ENCODE measurements at places on chromosomes 4 and X.
A peak's percentile ranks its signal among the peaks of the same experiment; 100 is the strongest.

DNA sequence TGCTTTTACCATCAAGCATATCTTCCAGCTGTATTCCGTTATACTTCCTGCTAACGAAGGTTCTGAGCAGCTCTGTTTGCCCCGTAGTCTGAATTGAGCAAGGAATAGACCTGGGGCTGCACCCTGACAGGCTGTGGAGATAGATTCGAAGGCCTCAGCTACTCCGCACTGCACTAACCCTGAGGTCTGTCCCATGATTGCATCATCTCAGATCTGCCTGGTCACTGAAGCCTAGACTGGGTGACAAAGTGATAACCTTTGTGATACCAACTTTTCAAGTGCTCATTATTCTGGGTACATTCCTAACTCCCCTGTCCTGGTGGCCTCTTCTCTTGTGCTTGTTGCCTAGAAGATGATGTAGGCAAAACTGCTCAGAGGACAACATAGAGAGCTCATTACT lies 29.9 kb upstream of the PGRMC1 start:
- no peak for DNase-seq

DNA sequence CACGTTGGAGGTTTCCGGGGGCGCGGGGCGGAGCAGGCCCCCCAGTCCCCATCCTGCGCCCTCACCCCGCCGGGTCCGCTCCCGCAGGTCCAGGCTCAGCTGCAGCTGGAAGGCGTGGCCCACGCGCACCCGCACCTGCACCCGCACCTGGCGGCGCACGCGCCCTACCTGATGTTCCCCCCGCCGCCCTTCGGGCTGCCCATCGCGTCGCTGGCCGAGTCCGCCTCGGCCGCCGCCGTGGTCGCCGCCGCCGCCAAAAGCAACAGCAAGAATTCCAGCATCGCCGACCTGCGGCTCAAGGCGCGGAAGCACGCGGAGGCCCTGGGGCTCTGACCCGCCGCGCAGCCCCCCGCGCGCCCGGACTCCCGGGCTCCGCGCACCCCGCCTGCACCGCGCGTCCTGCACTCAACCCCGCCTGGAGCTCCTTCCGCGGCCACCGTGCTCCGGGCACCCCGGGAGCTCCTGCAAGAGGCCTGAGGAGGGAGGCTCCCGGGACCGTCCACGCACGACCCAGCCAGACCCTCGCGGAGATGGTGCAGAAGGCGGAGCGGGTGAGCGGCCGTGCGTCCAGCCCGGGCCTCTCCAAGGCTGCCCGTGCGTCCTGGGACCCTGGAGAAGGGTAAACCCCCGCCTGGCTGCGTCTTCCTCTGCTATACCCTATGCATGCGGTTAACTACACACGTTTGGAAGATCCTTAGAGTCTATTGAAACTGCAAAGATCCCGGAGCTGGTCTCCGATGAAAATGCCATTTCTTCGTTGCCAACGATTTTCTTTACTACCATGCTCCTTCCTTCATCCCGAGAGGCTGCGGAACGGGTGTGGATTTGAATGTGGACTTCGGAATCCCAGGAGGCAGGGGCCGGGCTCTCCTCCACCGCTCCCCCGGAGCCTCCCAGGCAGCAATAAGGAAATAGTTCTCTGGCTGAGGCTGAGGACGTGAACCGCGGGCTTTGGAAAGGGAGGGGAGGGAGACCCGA lies 14.0 kb downstream of the SHOX start:
- no peak for DNase-seq

DNA sequence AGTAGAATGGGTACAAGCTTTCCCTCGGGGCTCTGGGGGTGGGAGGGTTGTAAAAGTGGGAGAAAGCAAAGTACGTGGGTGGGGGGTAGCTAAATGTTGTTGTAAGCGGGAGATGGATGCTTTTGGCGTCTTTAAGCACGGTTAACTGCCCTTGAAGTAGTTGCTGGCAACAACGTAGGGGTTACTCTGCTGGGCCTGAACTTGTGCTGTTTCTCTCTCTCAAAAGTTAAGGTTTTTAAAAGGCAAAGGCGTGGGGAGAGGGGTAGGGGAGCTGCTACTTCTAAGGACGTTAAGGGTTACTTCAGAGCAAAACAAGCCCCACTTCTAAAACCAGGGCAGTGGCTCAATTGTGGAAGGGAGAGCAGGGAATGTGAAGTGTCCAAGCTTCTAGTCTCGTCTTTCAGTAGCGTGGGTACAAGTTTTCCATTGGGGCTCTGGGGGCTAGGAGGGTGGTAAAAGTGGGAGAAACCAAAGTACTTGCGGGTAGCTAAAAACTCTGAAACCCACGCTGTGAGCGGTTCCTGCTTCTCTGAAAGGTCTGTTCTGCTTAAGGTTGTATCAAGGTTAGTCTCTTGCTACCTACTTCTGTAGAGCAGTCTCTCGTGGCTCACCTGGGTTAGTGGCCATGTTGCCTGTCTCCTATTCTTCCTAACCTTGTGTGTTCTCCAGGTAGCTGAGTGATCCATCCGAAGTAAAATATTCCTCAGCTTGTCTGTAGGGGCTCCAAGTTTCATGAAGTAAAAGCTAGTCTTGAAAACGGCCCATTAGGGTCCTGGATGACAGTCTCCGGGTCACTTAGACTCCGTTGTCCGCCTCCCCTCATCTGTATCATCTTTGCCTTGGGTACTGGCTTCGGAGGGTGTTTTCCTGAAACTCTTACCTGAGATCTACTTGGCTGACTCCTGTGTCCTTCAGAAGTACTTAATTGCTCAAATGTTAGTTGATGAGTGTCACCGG lies 1.7 kb upstream of the WDR1 start:
- DNase-seq: no peak

GRCh38 chr4:110152386-110152785 lies 46.0 kb downstream of the ELOVL6 start:
- no peak for DNase-seq

GRCh38 chrX:19198473-19198872 lies 76.2 kb upstream of the ADGRG2 start:
- DNase-seq: no peak

- DNase-seq: peak; percentile 27
Observed at GRCh38 chrX:102651242-102652011, at the start of gene GPRASP1. Gene GPRASP1 (plus strand): TSS chrX:102651483. CDS start chrX:102653914, 2,431 bp downstream.

GRCh38 chr4:86223472-86223871 lies 136.4 kb downstream of the MAPK10 start:
- DNase-seq: no peak

- no peak for DNase-seq
Observed at GRCh38 chrX:41273638-41274037, 60.3 kb upstream of the DDX3X start.

DNA sequence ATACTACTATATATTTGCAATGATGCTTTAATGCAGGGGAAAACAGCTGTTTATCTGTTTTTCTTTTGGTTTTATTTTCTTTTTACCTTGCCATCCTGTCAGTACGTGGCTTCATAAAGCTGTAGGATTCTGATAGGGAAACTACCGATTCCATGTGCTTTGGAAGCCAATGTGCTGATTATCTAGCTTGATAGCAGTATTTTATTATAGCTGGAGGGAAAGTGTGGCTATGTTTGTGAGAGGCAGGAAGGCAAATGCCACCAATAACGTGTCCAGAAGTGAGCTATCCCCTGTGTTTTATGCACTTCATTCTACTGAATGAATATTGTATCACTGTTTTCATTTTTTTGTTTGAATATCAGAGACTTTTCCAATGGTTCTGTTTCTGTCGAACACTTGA lies 43.7 kb downstream of the IL15 start:
- no peak for DNase-seq

DNA sequence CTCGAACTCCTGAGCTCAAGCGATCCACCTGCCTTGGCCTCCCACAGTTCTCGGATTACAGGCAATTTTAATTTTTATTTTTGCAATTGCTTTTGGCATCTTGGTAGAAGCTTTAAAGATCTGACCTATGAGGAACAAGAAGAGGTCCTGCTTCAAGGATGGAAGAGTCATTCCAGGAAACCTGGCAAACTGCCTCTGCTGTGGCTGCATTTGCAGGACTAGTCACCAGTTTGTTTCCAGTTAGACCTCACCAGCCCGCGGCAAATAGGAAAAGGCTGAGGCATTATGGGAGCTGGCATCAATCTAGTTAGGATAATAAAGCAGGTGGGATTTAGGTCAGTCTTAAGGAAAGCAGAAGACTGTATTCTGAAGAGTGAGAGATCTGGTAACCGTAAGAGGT lies 51.9 kb upstream of the LAS1L start:
- no peak for DNase-seq

DNA sequence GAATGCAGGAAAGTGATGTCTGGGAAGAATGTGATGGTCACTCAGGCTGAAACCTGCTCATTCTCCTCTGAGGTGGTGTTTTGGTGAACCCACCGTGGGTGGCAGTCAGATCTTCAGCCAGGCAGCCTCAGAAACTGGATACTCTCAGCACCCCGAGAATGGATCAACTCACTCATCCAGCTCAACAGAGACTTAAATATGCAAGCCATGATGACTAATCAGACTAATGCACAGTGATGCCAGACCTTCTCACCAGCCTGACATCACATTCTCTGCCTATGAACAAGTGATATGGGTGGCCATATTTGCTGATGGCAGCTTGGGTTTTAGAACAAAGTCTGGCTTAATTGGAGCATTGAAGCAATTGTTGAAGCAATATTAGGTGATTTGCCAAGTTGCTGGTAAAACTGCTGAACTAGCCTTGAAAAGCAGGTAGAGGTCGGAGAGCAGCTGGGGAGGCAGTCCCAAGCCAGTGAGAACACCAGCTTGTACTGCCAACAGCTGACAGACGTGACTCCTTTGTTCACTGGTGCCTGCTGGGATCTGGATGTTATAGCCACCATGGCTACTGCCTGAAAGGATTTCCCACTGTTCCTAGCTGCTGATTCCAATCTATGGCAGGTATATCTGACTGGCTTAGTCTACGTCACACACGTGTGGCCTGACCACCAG lies 608.1 kb downstream of the MID1IP1 start:
- DNase-seq: no peak

DNA sequence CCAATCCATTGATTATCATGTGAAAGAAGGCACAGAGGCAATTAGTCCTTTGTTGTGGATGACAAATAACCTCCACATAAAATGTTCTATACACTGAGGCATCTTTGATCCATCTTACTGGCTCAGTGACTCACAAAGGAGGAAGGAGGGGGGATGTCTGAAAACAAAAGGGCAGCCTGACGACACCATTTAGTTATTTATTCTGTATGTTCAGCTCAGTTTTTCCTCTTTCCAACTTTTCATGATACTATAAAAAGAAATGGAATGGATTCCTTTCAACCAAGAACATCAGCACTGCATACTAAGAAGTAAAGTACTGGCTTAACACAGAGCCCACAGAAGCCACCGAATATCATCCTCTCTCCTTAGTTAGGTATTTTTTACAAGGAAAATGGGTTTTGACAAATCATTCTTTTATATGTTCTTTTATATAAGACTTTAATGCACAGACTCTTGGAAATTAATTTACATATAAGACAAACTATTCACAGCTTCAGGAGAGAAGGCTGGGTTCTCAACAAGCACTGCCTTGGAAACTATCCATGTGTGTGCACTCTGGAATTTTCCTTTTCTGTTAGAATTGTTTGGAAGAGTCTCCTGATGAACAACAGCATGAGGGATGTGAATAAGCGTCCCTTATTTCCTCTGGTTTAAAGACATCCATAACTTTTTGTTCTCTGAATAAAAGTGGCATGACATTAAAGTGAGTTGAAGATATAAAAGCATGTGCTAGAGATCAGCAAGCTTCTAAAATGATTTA lies 135.6 kb downstream of the TSPAN5 start:
- no peak for DNase-seq

DNA sequence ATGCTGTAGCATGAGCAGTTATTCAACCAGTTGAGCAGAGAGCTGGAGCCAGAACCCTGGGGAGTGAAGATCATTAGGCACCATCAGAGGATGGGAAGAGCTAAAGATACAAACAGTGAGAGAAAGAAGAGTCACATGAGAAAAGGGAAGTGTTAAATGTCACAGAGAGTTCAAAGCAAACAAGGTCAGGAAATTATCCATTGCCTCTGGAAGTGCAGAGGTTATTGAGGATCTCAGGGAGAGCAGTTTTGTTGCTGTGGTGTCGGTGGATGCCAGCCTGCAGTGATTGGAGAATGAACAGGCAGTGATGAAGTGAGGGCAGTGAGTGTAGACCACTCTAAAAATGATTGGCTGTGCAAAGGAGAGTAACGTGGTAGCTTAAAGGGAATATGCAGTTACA lies 17.7 kb downstream of the SPARCL1 start:
- no peak for DNase-seq

DNA sequence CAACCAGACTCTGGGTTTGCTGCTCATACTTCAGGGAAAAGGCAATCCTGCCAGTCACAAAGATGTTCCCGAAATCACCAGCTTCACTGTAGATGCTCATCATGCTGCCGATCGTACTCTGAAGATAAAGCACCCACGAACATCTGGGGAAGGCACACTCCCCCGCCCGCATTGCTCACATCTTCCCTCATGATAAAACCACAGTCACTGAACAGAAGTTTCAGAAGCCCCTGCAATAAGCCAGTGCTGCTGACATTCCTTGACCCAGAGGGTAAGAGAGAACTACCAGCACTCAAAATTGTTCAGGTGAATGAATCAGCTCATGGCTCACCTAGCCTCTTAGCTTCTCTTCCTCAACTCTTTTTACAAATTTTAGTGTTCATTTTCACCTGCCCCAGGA lies 43.1 kb downstream of the SRPX2 start:
- no peak for DNase-seq

DNA sequence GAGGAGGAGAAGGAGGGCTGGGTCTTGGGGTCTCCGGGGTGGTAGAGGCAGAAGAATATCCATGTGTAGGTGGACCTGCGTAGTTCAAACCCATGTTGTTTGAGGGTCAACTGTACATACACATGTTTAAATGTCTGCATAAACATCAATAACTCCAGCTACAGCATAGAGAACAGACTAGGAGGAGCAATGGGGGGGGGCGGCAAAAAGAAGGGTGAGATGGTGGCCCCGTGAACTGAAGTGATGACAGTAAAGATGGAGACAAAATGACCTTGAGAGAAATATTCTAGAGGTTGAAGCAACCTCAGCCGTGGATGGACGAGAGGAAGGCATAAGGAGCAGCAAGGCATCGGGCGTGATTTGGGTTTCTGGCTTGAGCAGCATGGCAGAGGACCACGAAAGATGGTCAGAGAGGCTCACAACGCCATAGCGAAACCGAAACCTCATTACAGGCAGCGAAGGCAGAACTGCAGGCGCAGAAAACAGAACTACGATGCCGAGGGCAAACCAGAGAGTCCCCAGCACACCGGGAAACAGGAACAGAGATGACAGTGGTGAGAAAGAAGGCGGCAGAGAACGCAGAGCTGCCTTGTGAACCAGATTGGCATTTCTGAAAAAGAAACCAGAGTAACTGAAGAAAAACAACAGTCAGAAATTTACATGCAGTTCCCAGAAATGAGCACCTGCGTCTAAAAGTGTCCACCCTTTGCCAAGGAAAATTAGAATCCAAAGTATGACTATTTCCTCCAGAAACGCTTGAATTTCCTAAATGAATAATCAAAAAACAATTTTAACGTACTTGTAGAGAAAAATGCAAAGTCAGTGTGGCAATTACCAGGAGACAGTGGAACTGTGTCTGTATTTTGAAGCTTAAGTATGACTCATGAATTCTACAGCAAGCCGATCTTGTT lies 50.3 kb upstream of the ENPP6 start:
- peak; percentile 74 for DNase-seq
